Chondrocyte (in vitro differentiated cells): ENCODE measurements at places on chromosomes 11 and 22. TPM values are rescaled to one million over a fixed set of nuclear protein-coding genes. Genes with fewer than 3 reads are reported as not detected.

NXPE1 gene
- total RNA-seq, result not detected in 3 replicates

DNA sequence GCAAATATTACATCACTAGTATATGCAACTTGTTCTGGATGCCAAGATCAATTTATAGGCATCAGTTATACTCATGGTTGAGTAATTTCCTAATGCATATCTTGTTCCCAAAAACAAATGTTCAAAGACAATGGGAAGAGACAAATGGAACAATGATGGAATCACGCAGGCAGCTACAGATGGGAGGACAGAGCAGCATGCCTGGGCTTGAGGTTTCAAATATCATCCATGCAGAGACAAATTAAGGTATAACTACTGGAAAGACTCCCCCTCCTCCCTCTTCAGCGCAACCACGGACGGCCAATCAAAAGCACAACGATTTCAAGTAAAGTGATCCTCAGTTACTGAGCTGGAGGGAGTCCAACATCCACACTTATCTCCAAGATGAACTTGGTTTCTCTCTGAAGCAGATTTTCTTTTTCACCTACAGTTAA lies 106.8 kb downstream of the CCDC83 start:
- peaks cover 59% of the 10 kb centered on the region for H3K4me1 ChIP-seq
- peak overlapping the region; percentile 58 for H3K27ac ChIP-seq
- no peak overlapping the region for H3K4me3 ChIP-seq
- DNase-seq, result no peak
- H3K36me3 ChIP-seq, result peaks cover 45% of the 10 kb centered on the region
- H3K27me3 ChIP-seq, result no peaks in the 10 kb centered on the region

GRCh38 chr11:130763087-130763980 lies 152.9 kb downstream of the SNX19 start:
- H3K36me3 ChIP-seq, result no peaks in the 10 kb centered on the region
- H3K4me1 ChIP-seq, result peaks cover 49% of the 10 kb centered on the region
- no peak overlapping the region for H3K4me3 ChIP-seq
- H3K27me3 ChIP-seq, result no peaks in the 10 kb centered on the region
- H3K27ac ChIP-seq, result no peak overlapping the region

- H3K27ac ChIP-seq, result no peak overlapping the region
- DNase-seq, result no peak
- no peak overlapping the region for H3K4me3 ChIP-seq
- H3K36me3 ChIP-seq, result no peaks in the 10 kb centered on the region
Observed at GRCh38 chr11:59358020-59358419, 675 bp upstream of the OR5AN1 start.

DNA sequence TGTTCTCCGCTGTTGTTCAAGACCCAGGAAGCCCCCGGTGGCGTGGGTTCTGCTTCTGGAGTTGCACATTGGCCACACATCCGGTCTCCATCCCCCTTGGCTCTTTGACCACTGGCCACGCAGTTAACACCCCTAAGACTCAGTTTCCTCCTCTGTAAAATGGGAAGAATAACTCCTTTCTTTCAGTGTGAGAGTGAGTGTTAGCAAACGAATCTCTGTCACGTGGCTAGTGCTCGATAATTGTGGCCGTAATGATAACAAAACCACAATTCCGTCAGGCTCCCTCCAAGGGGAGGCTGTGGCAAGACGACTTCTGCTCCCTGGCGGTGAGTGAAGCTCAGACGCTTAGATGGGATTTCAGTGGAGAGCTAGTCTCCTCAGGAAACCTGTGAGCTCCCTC lies 315.2 kb upstream of the B3GAT1 start:
- no peak overlapping the region for H3K27ac ChIP-seq
- no peak for DNase-seq
- H3K4me1 ChIP-seq, result peaks cover 7% of the 10 kb centered on the region
- peaks cover 4% of the 10 kb centered on the region for H3K36me3 ChIP-seq

RTN4R gene
- total RNA-seq, result 0.75 to 5.5 TPM (median 5.5 TPM) in 3 replicates

- DNase-seq, result no peak
- H3K27ac ChIP-seq, result no peak overlapping the region
- peaks cover 35% of the 10 kb centered on the region for H3K4me1 ChIP-seq
- no peaks in the 10 kb centered on the region for H3K36me3 ChIP-seq
Observed at GRCh38 chr11:126165757-126166156, 45.7 kb downstream of the RPUSD4 start.

- DNase-seq, result no peak
- H3K4me1 ChIP-seq, result peaks cover 5% of the 10 kb centered on the region
- H3K36me3 ChIP-seq, result no peaks in the 10 kb centered on the region
Observed at GRCh38 chr22:22061085-22062077, 78.8 kb upstream of the TOP3B start.

DNA sequence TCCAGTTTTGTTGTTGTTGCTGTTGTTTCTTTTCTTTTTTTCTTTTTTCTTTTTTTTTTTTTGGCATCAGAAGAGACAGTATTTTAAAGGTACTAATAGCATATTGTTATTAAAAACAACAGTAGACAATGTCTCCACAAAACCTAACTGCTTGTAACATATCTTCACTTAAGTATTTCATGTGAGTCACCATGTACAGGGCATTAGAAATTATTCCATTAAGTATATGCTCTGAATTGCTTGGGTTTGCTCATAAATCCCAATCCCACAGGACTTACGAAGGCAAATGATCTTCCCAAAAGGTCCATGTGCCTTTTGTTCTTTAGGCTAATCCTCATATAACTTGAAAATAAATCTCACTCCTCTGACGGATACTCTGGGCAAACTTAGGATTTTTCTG lies 35.9 kb downstream of the MAP6 start:
- no peak for DNase-seq
- H3K4me1 ChIP-seq, result peaks cover 16% of the 10 kb centered on the region
- peaks cover 2% of the 10 kb centered on the region for H3K36me3 ChIP-seq
- no peak overlapping the region for H3K27ac ChIP-seq
- no peak overlapping the region for H3K4me3 ChIP-seq

DNA sequence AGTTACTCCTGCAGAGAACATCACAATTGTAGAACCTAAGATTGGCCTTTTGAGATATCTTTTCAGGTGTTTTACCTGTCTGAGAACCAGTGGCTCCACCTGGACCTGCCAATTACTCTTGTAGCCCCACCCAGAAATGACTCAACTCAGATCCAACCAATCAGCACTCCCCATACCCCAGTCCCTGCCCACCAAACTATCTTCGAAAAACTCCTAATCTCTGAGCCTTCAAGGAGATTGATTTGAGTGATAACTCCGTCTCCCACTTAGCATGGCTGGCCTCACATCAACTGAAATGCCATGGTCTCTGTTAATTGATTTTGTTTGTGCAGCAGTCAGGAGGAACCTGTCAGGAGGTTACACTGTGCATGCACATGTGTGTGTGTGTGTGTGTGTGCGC lies 103.6 kb downstream of the MTNR1B start:
- no peak overlapping the region for H3K27ac ChIP-seq
- no peak overlapping the region for H3K4me3 ChIP-seq
- H3K36me3 ChIP-seq, result no peaks in the 10 kb centered on the region

MOGAT2 gene
- total RNA-seq, result not detected in 3 replicates

GRCh38 chr11:61632096-61632495 lies 48.1 kb upstream of the DAGLA start:
- H3K27me3 ChIP-seq, result peaks cover 14% of the 10 kb centered on the region
- no peaks in the 10 kb centered on the region for H3K36me3 ChIP-seq
- H3K4me1 ChIP-seq, result peaks cover 13% of the 10 kb centered on the region
- no peak for DNase-seq
- no peak overlapping the region for H3K4me3 ChIP-seq

DNA sequence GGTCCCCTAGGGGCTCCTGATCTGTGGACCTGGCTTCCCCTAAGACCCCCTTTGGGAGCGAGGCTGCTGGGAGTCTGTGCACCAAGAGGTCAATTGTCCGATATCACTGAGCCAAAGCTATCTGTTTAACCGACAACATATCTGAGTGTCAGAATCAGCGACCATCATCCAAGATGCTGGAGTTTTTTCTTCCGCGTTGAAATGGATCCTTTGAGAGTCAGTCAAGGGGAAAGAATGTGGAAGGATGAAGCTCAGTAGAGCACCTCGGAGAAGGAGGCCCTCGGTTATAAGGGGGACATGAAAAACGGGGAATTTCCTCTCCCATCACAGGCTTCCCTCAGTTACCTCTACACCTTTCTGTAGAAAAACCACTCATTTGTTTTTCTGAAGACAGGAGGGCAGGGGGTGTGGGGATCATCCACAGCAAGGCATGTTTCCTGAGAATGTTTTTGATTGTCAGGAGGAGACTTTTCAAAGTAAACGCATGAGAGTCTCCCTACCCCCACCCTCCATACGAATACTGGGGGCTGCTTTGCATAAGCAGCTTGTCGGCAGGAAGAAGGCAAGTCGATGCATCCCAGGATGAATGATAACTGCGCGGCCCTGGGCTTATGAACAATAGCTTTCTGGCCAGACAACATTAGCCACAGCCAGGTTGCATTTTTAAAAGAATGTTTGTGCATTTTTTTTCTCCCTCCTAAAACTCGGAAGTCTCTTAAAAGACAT lies 37.7 kb upstream of the CCND1 start:
- H3K27me3 ChIP-seq, result peaks cover 17% of the 10 kb centered on the region
- no peak overlapping the region for H3K27ac ChIP-seq

GRCh38 chr11:19832086-19832750 lies 119.6 kb downstream of the NAV2 start:
- no peak for DNase-seq
- H3K27ac ChIP-seq, result no peak overlapping the region
- H3K36me3 ChIP-seq, result peaks cover 25% of the 10 kb centered on the region
- no peaks in the 10 kb centered on the region for H3K27me3 ChIP-seq
- H3K4me1 ChIP-seq, result peaks cover 6% of the 10 kb centered on the region
- H3K4me3 ChIP-seq, result no peak overlapping the region

- H3K4me3 ChIP-seq, result no peak overlapping the region
- H3K4me1 ChIP-seq, result peaks cover 21% of the 10 kb centered on the region
- no peak for DNase-seq
- H3K27me3 ChIP-seq, result no peaks in the 10 kb centered on the region
- no peaks in the 10 kb centered on the region for H3K36me3 ChIP-seq
- H3K27ac ChIP-seq, result no peak overlapping the region
Observed at GRCh38 chr11:115384236-115384635, 120.0 kb downstream of the CADM1 start.

EIF3M gene
- 171 to 195 TPM (median 174 TPM) in 3 replicates for total RNA-seq

PLAAT5 gene
- total RNA-seq, result 0.10 TPM in 1 of 3 replicates, not detected in the others

BDNF gene
- total RNA-seq, result 2.0 to 4.4 TPM (median 4.1 TPM) in 3 replicates

DNA sequence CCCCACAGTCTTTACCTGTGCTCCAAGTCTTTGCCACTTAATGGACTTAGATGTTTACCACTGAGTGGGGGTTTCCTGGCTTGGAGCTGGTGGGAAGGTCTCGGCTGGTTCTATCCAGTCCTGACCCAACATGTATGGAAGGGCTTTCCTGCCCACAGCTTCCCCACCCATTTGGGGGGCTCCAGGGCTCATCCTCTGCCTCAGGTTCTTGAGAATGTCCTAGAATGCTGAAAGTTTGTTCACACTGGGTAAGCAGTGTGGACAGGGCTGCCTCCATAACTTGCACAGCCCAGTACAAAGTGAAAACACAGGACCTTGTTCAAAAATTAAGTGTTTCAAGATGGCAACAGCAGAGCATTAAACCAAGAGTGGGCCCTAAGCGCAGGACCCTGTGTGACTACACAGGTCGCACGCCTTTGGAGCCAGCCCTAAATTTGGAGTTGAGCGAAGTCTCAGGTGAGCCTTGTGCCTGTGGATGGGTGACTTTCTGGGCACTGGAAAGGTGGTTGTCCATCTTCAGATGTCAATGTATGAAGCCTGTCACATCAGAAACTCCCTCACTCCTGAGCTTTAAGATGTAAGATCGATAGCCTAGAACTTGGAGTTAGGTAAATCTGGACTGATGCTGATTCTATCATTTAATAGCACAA lies 72.7 kb upstream of the NARS2 start:
- H3K27me3 ChIP-seq, result no peaks in the 10 kb centered on the region
- no peak for DNase-seq
- H3K4me3 ChIP-seq, result no peak overlapping the region
- H3K36me3 ChIP-seq, result no peaks in the 10 kb centered on the region
- H3K4me1 ChIP-seq, result peaks cover 9% of the 10 kb centered on the region

VSIG2 gene
- not detected in 3 replicates for total RNA-seq

TPBGL gene
- total RNA-seq, result 0.24 to 0.82 TPM (median 0.74 TPM) in 3 replicates

GPHA2 gene
- not detected in 3 replicates for total RNA-seq

SLC16A8 gene
- 0.50 TPM in 1 of 3 replicates, not detected in the others for total RNA-seq

DNA sequence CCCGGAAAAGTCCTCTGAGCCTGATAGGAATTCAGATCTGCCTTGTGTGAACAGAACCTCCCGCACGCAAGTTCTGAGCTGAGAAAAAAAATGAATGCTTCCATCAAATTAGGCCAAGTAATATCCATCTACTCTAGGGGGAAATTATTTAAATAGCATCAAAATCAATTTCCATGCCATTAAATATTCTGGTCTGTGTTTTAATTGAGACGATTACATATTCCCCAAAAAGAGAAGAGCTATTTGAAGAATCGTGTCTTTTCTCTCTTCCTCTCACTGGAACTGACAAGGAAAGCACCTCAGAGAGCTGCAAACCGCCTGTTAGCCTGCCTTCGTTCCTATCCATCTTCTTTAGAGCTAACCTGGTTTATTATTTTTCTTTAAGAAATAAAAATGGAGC lies 96.0 kb downstream of the SEZ6L start:
- H3K27me3 ChIP-seq, result peaks cover 43% of the 10 kb centered on the region
- no peak overlapping the region for H3K4me3 ChIP-seq
- no peaks in the 10 kb centered on the region for H3K36me3 ChIP-seq
- H3K4me1 ChIP-seq, result no peaks in the 10 kb centered on the region
- no peak overlapping the region for H3K27ac ChIP-seq

DNA sequence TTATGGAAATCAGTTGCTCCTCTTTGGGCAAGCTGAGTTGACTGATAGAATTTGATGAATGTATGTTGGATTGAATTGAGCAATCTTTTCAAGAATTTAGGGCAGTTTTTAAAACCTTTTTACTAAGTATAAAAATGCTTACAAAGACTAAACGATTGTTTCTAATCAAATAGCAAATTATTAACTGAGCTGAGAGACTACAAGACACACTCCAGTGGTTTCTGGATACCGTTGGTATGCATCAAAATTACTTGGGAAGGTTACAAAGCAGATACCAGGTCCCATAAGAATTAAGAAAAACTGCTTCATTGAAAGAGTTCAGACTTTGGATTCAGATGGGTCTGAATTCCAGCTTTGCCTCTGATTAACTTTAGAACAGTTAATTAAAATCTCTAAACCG lies 721.4 kb downstream of the FAM181B start:
- no peak overlapping the region for H3K4me3 ChIP-seq
- H3K27me3 ChIP-seq, result peaks cover 3% of the 10 kb centered on the region
- DNase-seq, result no peak
- H3K4me1 ChIP-seq, result no peaks in the 10 kb centered on the region
- no peaks in the 10 kb centered on the region for H3K36me3 ChIP-seq

LRRC56 gene
- total RNA-seq, result 2.6 to 2.9 TPM (median 2.7 TPM) in 3 replicates

DNA sequence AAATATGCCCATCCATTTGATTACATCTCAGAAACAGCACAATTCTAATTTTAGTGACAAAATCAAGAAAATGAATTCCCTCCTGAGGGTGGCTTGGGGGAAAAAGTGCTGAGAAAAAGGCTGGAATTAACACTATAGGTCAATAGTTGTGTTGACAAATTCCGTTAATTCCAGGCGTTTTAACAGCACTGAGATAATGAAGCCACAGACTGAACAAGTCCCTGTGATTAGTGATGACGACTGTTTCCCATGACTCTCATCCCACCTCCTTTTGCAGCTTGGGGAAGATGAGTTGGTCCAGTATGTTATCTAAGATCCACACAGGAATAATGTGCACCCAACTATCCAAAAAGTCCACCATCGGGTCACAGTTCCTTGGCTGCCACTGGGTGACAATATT lies 12.8 kb downstream of the SRRD start:
- H3K27ac ChIP-seq, result no peak overlapping the region
- H3K4me1 ChIP-seq, result peaks cover 9% of the 10 kb centered on the region
- peaks cover 41% of the 10 kb centered on the region for H3K36me3 ChIP-seq
- DNase-seq, result no peak
- H3K4me3 ChIP-seq, result no peak overlapping the region
